Hypothalamus (tissue), 51 donors: ENCODE measurements at places on chromosomes 11 and 22.

GRCh38 chr11:91981995-91982394, 242.6 kb upstream of the FAT3 start:
- no peak for DNase-seq

DNA sequence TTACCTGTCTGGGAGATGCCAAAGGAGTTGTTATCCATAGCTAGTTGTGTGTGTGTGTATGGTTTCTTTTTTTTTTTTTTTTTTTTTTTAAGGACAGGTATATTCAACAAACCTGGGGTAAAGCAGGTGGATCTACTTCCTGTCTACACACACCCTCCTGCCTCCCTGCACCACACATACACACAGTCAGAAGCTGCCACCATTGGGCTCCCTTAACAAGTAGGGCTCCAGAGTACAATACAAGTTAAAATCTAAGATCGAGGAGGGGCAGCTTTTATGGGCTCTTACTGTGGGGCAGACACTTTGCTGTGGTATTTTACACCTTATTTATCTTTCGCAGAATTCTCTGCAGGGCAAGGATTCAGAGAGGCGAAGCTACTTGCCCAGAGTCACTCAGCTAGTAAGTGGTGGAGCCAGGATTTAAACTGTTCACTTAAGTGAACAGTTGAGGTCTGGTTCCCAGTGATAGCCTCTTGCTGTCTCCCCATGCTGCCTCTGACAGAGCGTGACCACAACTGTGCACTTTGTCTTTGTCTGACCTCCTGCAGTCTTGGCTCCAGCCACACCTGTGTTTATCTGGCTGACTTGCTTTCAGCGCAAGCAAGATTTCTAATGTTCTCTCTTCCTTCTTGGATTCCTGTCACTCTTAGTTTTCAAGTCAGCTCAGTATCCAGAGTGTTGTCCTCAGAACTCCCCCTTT, 135.0 kb downstream of the CSNK2A3 start:
- no peak for DNase-seq

DNA sequence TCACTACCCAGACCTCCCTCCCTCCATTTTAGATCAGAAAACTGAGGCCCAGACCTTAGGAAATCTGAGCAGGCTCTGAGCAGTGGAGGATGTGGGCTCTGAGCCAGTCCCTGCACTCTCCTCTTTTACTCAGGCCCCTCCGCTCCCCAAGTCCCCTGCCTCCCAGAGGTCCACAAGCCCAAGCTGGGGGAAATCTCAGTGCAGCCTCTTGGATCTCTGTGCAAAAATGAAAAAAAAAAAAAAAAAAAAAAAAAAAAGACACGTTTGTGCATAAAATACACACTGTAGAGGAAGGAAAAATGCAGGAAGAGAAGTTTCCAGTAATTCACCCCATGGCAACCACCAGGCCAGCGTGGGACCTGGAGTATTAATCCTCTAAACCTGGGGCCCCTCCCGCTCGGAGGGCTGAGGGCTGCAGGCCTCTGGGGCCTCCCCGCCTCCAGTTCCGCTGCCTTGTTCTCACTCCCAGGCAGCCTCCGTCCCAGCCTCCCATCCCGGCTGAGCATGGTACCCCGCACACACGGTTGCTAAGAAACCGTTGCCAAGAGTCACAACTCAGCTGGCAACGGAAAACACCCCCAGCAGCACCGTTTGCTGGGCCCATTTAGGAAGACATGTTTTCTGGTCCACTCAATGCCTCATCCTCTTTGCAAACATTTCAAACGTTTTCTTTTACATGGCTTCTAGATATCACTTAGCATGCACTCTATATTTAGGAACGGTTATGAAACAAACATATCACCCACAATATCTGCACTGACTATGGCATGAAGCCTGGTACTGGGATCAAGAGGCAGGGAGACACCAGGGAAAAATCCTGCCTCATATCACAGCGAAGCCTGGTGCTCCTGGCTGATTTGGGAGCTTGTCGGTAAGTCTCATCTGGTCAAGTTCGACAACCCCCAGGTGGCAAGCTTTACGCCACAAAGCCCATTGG, 227.5 kb downstream of the CTTN start:
- DNase-seq = no peak

GRCh38 chr11:11845071-11845470, 3.3 kb downstream of the USP47 start:
- no peak for DNase-seq

- DNase-seq = no peak
Observed at GRCh38 chr11:134036492-134037045, 32.3 kb upstream of the JAM3 start.

DNA sequence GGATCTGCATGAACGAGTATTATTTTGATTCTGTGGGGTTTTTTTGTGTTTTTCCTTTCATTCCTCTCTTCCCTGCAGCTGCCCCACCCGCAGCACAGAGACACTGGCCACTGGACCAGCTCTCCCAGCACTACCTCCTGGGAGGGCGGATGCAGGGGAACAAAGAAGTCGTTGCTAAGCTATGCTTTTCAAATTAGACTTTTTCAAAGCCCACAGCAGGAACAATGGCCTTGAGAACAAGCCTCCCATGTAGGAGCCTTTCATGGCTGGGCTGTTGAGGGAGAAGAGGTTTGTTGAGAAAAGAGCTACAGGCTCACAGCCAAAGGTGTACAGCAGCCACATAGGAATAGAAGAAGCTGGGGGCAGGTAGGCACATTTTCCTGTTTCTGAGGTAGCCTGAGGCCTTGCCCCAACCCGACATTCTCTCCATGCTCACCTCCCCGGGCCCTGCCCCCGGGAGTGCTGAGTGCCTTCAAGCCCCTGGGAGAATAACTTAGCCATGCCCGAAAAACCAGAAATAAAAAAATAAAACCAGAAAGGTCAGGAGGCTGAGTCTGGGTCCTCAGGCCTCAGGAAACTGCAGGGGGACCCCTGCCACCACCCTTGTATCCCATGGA, 20.5 kb upstream of the SYT12 start:
- no peak for DNase-seq

GRCh38 chr11:9228091-9228490, 37.1 kb downstream of the DENND5A start:
- DNase-seq = no peak

- no peak for DNase-seq
Observed at GRCh38 chr11:95674657-95675358, 114.8 kb downstream of the FAM76B start.

DNA sequence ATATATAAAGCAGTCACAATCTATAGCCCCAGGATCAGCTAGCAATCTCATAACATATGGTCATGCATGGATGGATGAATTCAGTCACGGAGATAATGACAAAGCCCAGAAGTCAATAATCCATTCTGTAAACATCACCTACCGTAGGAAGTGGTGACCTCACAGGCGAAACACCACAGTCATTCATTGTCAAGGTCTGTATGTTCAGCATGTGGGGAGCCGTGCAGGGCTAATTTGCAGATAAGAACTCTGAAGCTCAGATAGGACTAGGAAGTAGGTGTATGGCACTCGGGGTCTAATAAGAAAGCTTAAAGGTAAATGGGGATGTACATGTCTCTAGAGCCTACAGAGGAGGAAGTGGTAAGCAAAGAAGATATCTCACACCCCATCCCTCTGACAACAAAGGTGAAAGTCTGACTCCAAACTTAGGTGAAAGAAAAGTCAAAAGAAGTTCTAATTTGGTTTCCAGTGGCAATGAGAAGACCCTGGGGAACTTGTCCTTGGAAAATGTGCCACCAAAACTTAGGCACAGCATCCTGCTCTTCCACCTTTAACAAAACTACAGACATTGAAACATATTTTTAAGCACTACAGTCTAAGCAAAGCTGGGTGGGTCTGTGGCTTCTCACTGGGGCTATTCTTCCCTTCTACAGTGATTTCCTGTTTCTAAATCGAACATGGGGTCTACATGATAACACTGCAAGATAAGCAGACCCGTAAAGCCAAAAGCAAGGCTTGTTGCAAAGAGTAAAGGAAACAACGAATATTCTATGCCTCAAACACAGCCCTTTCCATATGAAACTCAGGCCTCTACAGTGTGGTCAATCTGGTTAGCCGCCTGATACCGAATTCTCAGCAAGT, 5.2 kb downstream of the CRTAM start:
- DNase-seq = no peak

- DNase-seq = no peak
Observed at GRCh38 chr22:29951791-29952413, 68.9 kb downstream of the MTMR3 start.

GRCh38 chr11:69931994-69932910, 113.0 kb upstream of the FGF3 start:
- no peak for DNase-seq

- DNase-seq = no peak
Observed at GRCh38 chr22:48635816-48636215, 1191.9 kb downstream of the BRD1 start.

DNA sequence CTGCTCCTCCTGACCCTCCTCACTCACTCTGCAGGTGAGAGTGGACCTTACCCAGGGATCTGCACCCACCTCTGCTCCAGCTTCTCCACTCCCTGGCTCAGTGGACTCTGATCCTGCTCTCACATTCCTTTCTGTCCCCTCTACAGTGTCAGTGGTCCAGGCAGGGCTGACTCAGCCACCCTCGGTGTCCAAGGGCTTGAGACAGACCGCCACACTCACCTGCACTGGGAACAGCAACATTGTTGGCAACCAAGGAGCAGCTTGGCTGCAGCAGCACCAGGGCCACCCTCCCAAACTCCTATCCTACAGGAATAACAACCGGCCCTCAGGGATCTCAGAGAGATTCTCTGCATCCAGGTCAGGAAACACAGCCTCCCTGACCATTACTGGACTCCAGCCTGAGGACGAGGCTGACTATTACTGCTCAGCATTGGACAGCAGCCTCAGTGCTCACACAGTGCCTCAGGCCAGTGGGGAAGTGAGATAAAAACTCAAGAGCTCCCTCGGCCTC, 29.7 kb upstream of the VPREB1 start:
- no peak for DNase-seq

DNA sequence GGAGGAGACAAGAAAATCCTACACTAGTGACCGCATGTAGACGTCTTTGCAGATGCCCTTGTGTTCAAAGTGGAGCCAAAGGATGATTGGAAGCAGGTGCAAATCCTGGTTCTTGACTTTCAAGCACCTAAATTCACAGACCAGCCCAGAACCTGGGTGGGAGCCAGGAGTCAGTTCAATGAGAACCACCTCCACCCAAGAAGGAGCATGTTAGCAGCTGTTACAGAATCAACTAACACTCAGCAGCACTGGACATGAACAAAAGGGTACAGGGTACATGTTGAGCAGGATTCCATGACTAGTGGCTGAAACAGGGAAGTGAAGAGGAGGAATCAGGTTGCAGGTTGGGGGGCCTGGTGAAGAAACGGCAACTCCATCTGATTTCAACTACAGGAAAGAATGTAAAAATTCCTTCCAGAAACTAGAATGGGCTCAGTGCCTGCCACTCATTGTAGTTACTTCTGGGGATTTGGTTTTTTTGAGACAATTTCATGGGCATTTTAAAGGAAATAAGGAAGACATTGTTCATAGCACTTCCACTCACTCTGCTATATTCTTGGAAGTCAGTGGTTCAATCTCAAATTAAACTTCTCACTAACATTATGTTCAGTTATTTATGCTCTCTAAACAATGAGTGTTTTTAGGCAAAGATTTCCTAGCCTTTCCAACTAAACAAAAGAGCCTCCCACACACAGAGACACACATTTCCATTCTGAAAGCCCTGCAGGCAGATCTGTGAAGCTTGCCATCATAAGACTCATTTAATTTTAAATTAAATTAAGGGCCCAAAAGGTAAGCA, 173.3 kb downstream of the CADM1 start:
- no peak for DNase-seq

DNA sequence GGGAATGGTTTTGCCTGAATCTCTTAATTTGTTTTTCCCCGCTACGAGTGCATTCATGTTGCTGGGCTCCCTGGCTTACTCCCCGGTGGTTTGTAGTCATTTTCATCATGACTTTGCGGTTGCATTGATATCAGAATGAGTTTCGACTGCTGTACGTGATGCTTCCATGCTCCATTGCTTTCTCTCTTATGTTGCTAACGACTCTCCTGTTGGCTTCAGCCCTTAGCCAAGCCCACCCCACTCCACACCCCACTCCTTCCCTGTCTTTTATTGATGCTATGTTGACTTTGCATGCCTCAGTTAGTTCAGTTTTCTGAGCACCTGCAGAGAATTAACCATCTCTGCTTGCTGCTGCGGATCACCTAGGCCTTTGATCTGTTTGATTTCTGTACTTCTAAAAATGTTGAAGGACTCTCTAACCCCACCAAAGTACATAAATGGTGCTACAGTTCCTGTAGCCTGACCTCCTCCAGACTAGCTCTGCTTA, 65.3 kb downstream of the ARFGAP2 start:
- DNase-seq = no peak

GRCh38 chr11:120842195-120842594, 181.7 kb upstream of the TBCEL start:
- DNase-seq = no peak

DNA sequence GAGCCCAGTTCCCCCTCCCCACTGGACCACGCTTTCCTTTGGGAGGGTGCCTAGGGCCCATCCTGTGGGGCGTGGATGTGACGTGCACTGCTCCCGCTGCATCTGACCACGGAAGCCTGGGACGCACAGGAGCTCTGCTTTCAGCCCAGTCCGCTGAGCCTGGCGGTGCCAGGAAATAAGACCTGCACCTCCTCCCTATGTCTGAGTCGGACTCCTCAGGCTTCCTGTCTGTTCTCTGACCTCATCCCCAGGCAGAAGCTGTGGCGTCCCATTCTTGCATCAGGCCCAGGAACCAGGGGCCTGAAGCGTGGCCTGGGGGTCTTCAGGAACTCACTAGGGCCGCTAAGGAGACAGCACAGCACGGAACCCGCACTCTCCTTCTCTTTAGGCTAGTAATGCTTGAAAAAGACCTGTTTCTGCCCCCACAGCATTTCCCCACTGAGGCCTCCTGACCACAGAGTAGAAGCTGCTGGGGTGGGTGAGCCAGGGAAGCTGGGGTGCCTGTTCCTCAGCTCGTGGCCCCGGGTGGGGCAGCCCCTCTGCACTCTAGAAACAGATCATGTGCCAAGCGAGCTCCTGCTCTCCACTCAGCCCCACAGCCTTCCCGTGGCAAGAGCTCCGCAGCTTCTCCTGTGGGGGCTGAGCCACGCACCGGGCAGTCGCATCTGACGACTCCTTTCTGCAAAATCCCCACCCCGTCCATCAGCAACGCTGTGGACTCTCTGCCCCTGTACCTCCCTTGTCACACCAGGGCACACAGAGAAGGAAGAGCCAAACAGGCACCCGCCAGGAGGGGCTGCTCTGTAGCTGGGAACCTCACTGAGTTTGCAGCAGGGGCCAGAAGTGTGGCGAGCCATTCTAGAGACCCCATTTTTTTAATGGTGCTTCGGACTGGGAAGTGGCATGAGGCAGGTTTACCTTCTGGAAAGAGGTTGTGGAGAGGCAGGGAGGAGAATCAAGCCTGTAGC, 22.6 kb downstream of the MOV10L1 start:
- DNase-seq = no peak

- no peak for DNase-seq
Observed at GRCh38 chr11:33959855-33960400, 68.1 kb upstream of the LMO2 start.

GRCh38 chr22:17906978-17907747, 117.2 kb downstream of the MICAL3 start:
- DNase-seq = no peak

DNA sequence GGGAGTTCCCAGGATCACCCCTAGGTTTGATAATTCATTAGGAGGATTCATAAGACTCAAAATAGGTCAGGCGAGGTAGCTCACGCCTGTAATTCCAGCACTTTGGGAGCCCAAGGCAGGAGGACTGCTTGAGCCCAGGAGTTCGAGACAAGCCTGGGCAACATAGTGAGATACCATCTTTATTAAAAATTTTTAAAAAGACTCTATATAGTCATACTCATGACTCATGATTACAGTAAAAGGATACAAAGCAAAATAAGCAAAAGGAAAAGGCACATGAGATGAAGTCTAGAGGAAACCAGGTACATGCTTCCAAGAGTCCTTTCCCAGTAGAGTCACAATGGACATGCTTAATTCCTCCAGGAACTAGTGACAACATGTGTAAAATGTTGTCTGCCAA, 13.9 kb upstream of the PTS start:
- no peak for DNase-seq
